ENCODE measurements at places on chromosomes 7 and 10. TPM values are rescaled to one million over a fixed set of nuclear protein-coding genes. Genes with fewer than 3 reads are reported as not detected.
A peak's percentile ranks its signal among the peaks of the same experiment; 100 is the strongest.

Gene ATOH7
- total RNA-seq: not detected

DNA sequence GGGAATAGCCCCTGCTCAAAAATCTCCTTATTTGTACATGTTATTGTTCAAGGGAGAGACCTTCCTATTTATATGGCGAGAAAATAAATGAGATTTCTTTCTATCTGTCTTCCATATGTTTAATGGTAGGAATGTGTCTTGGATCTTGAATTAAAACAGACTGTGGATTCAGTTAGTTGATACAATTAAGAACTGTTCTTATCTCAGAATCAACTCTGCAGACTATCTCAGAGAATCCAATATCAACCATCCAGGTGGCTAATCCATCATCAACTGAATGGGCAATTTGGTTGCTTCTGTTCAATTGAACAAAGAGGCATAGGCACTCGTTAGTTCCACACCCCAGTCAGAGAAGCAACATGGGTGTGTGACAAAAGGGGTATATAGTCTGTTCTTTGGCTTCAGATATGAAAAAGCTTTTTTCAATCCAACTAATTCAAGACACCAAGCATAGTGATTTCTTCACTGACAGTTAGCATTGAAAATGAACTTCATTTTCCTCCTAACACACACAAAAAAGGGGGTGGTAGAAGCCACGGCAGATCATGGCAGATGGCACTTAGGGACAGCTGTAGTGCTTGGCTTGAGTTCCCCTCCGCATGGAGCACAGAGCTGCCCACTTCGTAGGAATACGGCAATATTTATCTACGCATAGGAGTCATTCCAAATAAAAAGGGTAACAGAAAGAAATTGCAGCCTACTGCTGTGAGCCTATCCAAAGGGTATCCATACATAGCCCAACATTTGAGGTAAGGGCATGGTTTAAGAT lies 135.9 kb downstream of the KIAA1217 start:
- DNase-seq: no peak
- no peaks in the 10 kb centered on the region for H3K27me3 ChIP-seq
- H3K36me3 ChIP-seq: no peaks in the 10 kb centered on the region
- H3K4me1 ChIP-seq: peaks cover 5% of the 10 kb centered on the region

GRCh38 chr7:158779061-158780000 lies 50.0 kb downstream of the ESYT2 start:
- no peak for DNase-seq
- no peaks in the 10 kb centered on the region for H3K4me1 ChIP-seq
- H3K36me3 ChIP-seq: no peaks in the 10 kb centered on the region
- H3K27me3 ChIP-seq: no peaks in the 10 kb centered on the region
- H3K27ac ChIP-seq: no peak overlapping the region

DNA sequence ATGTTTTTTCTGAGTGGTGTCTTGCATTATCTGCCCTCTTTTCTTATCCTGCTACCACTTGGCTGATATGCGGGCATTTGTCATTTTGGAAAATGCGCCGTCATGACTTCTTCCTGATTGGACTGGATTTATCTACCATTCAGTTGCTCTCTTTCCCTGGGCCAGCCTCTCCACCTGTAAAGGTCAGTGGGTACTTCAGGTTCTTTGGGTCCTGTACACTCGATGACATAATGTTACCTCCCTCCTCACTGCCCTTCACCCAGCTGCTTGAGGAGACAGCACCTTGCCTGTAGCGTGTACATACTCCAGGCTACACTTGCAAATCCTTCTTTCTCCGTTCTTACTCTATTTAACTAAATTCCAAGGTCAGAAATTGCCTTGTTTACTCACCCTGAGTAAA lies 83.7 kb downstream of the RBM33 start:
- no peaks in the 10 kb centered on the region for H3K27me3 ChIP-seq
- H3K4me3 ChIP-seq: no peak overlapping the region
- H3K27ac ChIP-seq: peak overlapping the region; percentile 36
- DNase-seq: no peak
- H3K36me3 ChIP-seq: peaks cover 29% of the 10 kb centered on the region

Data from left lung (tissue), 14 donors.